ENCODE measurements at places on chromosomes 3 and 15.
A peak's percentile ranks its signal among the peaks of the same experiment; 100 is the strongest.

DNA sequence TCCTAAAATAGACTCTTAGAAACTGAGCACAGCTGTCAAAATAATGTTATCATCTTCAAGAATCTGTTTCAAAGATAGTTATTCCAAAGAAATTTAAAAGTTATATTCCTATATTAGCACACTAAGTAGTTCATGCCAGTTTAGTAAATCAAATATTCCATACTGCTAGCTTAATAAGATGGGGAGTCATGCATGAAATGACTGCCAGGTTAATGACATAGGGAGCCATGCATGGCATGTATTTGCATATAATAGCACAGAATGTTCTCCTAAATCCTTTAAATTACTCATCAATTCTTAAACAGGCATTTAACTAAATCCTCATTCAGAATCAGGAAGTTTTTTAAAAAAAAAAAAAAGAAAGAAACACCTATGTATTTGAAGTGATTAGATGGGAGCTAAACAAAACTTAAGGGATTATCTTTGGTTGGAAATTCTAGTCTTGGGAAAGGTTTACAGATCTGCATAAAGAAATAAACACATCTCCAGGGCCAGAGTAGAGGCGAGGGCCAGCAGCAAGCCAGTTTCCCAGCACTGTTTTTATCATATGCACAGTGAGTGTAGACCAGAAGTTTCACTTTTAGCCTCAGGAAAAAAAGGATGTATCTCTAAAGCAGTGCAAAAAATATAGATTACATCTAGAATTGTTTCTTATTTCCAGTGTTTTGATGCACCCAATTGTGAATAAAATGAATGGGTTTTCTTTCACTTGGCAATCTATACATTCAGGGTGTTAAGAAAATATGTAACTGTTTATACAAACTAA lies 366.4 kb upstream of the AGTR1 start:
- DNase-seq, result no peak

DNA sequence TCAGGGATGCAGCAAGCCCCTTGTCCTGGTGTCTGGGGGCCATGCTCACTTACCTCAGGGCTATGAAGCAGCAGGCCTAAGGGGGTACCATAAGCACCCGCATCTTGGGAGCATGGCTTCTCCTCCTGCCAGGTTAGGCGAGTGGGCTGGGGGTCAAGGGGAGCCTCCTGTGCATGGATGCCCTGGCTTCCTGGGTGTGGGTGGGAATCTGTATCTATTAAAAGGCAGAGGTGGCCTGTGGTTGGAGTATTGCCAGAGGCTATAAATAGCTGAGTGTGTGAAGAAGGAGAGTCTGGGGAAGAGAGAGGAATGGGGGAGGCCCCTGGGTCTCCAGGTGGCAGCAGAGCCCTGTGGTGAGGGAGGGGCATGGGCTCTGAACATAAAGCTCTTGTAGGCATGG lies 19.5 kb downstream of the ACVR2B start:
- no peak for DNase-seq

DNA sequence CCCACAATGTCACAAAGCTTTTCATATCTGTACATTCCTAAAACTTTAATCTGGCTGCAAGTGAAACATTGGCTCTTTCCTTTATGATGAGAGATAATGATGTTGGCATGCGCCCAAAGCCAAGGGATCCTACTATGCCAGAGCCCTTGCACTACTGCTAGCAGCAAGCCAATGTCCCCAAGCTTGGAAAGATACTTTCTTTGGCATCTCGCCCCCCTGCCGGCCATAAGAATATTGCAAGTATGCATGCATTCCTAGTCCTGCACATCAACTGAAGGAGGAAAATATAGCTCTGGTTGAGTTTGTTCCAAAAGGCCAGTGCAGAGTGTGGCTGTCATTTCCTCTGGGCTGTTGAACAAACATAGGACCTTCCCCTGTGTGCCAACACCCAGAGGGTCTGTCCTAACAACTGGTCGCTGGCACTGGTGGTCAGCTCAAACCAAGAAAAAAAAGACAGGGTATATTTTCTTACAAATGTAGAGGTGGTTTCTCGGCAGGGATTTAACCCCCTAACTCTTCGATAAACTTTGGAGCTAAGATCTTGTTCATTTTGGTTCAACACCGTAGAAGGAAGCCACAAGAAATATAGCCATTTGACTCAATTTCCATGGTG lies 120.9 kb upstream of the ZBED2 start:
- DNase-seq, result peak; percentile 60

GRCh38 chr3:128994581-128995546 lies 988 bp upstream of the CFAP92 start:
- DNase-seq, result no peak

DNA sequence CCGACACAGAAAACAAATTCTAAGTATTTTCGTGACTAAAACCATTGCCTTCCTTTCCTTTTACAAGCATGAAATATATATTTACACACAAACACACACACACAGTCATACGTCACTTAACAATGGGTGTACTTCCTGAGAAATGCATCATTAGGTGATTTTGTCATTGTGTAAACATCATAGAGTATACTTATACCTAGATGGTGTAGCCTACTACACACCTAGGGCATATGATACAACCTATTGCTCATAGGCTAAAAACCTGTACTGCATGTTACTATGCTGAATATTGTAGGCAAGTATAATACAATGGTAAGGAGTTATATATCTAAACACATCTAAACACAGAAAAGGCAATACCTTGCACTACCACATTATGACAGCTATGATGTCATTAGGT lies 28.6 kb downstream of the COL6A5 start:
- peak; percentile 51 for DNase-seq

GRCh38 chr3:100333051-100333450 lies 1.5 kb upstream of the NIT2 start:
- no peak for DNase-seq

DNA sequence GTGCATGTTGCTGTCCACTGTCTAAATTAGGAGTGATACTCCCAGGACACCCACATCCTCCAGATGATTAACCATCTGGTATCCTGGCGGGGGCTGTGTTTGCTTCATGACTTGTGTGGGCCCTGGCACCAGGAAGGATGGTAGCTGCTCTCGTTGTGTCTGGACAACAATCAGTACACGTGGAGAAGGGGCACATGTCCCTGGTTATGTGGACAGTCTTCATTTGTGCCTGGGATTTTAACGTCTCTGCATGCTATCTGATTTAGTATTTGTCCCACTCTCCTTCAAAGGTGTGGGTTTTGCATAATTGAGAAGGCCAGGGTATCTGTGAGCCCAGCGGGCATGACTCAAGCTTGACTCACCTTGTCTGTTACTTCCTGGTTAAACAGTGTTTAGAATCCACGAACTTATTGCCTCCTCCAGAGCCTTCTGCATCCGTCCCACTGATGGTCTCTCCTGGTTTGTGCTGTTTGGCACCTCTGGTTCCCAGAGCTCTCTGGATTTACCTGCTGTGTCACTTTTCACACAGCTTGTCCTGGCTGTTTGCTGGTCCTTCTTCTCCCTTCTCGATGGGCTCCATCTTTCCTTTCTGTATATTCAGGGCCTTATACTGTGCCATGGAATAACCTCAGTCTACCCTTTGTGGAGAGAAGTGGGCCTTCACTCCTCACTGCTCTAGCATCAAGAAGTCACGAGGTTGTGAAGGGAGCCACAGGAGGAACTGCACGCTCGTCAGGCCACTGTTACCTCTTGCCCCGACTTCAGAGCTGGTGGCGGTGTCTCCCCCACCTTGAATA lies 32.5 kb downstream of the ARNT2 start:
- DNase-seq, result peak; percentile 91

DNA sequence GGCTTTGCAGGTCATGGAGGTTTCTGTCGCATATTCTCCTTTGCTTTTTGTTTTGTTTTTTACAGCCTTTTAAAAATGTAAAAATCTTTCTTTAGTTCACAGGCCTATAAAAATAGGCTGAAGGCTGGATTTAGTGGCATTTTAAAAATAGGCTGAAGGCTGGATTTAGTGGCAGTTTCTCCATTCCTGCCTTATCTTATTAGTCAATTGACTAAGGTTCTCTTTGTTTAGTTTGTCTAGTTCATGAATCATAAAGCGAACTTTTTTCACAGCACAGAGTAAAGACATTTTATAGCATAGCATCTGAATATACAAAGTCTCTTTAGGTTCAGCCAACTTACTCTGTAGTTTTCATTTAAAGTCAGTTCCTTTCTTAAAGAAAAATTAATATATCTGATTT lies 31.4 kb downstream of the AP4E1 start:
- DNase-seq, result peak; percentile 4

GRCh38 chr3:23999012-23999641 lies 54.0 kb downstream of the NR1D2 start:
- DNase-seq, result peak; percentile 50
